ENCODE measurements at places on chromosomes 5 and 9.

- DNase-seq, result no peak
Measured at GRCh38 chr5:90359073-90359920, 50.3 kb downstream of the CETN3 start.

DNA sequence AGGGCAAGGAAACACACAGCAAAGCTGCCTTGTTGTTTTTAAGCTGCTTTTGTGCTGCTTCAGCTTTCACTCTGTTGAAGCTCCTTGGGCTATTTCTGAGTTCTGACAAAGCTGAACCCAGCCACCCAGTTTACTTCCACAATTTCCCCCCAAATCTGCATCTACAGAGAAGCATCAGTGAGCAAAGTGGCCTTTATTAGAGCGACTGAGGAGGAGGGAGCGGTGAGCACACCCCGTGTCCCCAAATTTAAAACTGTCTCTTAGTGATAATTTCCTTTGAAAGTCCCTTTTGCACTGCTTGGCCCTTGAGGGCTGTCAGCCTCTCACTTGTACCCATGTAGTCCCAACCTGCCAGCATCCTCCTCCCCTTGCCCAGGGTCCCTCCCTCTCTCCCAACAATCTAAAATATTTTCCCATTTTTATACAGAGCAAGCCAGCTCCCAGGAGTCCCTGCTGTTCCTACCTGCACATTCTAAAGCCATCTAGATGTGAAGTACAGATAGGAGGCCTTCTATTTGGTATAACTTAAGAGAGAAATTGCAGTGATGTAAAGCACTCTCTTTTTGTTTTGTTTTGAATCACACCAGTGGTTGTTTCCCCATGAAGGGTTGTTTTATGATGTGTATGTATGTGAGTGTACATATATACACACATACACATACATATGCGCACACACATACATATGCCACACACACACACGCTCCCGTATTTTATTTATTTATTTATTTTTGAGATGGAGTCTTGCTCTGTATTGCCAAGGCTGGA, 313.5 kb downstream of the TLE4 start:
- DNase-seq, result no peak

DNA sequence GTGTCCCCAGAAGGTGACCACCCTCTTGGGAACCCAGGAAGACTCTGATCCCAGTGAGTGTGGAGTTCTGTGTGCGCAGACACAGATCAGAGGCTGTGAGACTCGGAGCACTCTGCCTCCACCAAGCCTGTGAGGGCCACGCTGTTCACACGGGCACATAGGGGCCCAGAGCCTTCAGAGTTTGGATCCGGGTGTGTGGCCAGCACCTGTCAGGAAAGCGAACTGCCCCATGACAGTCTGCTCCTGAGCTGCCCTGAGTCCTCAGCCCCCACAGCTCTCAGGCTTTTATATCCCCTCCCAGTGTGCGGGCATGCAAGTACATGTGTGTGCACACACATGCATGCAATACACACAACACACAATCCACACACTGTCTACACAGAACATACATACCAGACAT, 161.8 kb upstream of the IRX2 start:
- no peak for DNase-seq

- DNase-seq, result no peak
Measured at GRCh38 chr5:132788990-132789886, 12.2 kb upstream of the SEPTIN8 start.

DNA sequence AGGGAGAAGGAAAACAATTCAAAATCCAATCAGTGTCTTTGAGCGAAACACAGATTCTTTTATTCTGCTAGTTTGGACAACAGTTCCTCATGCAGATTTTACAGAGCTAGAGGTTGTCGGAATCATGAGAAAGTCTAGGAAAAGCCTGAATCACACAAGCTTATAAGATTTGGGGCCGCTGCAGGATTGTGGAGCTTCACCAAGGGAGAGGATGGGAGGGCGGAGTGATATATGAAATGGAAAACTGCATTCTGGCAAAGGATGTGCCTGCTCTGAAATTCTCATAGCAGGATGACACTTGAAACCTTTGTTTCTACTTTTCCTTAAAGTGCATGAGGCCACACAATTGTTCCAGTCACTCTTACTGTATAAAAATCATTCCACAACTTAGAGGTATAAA, 134.3 kb downstream of the OR2K2 start:
- no peak for DNase-seq

All from activated gamma-delta T cell treated with anti-CD3 and anti-CD28 coated beads, Interleukin-2, amount 50 U/mL, for 16 hours (primary cell).